ENCODE measurements at places on chromosomes 7 and 10.

GRCh38 chr10:107126512-107127065 is 37.9 kb downstream of the SORCS1 start:
- no peak for DNase-seq

DNA sequence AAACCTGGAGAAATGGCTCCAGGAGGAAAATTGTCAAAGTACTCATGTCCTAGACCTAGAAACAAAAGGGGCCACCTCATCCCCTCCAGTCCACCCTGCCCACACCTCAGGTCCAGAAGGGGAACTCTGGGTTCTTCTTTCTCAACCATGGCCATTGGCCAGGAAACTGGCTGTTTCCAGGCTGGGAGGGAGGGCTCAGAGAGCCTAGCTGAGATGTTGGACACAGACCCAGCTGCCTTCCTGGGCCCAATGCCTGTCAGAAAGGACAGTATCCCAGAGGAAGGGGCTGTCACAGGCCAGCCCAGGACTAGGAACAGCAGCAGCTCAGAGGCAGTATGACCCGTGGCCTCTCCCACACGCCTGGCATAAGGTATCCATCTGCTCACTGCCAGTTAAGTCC is 9.6 kb downstream of the GRID1 start:
- DNase-seq, result no peak

DNA sequence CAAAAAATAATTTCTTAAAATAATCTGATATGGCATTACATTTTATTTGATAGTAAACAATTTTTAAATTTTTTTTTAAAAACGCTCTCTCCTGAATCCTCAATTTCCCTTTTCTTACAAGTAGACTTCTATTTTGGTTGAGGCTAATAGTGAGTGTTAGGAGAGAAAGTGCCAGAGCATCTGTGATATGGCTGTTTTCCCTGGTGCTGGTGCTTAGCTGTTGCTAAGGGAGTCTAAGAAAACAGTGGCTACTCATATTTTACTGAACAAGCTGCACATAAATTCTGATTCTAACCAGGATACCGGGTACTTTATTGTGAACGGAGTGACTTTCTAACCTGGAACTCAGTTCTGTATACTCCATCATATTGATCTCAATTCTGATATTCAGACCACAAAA is 311.1 kb upstream of the KIAA1217 start:
- no peak for DNase-seq

DNA sequence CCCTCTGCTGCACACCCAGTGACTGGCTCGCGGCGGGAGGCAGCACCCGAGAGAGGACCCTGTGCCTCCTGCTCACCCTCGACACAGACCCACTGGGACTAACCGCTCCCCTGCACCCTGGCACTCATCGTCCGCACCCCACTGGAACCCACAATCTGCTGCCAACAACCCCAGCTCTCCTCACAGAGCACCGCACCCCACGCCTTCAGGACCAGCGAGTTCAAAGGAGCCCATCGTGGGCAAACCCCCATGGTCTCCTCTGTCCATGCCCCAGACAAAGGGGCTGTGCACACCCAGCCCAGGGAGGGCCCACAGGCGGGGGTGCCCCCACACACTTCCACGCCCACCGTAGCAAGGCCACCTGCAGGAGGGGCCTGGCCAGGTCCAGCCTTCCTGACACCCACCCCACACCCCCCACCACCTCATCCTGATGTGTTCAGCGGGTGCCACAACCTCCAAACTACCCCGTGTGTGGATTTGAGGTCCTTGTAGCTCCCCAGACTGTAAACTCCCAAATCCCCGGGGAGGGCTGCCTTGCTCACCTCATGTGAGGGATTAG is 14.0 kb downstream of the RASGEF1A start:
- no peak for DNase-seq

GRCh38 chr7:150744041-150744656 is 6.9 kb downstream of the GIMAP5 start:
- DNase-seq, result no peak

DNA sequence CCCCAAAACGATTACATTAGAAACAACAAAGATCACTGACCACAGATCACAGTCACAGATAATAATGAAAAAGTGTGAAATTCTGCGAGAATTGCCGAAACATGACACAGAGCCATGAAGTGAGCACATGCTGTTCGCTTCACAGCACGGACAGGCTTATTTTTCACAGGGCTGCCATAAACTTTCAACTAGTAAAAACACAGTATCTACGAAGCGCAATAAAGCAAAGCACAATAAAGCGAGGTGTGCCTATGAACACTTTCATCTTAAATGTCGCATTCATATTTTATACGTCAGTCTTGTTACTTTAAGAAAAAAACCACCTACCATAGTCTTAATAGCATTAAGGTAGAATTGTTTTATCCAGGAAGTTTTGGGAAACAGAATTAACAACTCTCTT is 51.5 kb downstream of the ESYT2 start:
- no peak for DNase-seq

GRCh38 chr7:47591089-47591654 is 9.3 kb upstream of the TNS3 start:
- DNase-seq, result no peak

- DNase-seq, result no peak
Observed at GRCh38 chr7:86653919-86654659, 10.4 kb downstream of the GRM3 start.

DNA sequence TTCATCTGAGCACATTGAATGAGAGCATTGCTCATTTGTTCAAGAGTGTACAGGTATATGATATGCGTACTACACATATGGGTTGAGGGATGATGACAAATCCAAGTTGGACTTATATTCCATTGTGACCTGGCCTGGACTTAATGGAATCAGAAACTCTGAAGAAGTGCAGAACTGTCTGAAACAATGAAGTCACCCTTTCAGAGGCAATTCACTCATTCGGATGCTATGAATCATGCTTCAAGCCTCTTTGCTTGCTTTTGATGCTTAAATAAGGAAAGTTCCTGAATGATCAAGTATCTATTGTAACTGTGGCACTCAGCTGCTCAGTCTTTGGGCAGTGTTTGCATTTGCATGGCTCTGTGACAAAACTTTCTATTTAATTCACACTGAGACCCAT is 93.4 kb downstream of the ZNF365 start:
- DNase-seq, result no peak
